ENCODE measurements at places on chromosomes 1 and 21.
A peak's percentile ranks its signal among the peaks of the same experiment; 100 is the strongest.

DNA sequence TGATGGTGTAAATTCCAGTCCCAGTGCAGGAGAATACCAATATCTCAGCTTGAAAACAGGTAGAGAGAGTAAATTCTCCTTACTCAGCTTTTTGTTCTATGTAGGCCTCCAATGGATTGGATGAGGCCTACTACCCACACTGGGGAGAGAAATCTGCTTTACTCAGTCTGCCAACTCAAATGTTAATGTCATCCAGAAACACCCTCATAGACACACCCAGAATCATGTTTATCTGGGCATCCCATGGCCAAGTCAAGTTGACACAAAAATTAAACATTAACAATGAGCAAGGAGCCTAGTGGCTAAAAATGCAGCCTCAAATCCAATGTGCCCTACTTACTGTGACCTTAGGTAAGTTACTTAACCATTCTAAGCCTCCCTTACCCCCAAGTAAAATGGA lies 6.9 kb upstream of the HLX start:
- H3K36me3 ChIP-seq, result no peaks in the 10 kb centered on the region
- H3K4me1 ChIP-seq, result peaks cover 4% of the 10 kb centered on the region
- no peak for DNase-seq

- H3K4me3 ChIP-seq, result no peak overlapping the region
- peaks cover 16% of the 10 kb centered on the region for H3K36me3 ChIP-seq
- peaks cover 12% of the 10 kb centered on the region for H3K4me1 ChIP-seq
These were observed 18.5 kb upstream of the TBX15 start for GRCh38 chr1:119006406-119007279.

- DNase-seq, result peak; percentile 53
- H3K27ac ChIP-seq, result peak overlapping the region; percentile 57
- peaks cover 4% of the 10 kb centered on the region for H3K4me1 ChIP-seq
- H3K36me3 ChIP-seq, result no peaks in the 10 kb centered on the region
- H3K27me3 ChIP-seq, result no peaks in the 10 kb centered on the region
These were observed 225.8 kb upstream of the PROX1 start for GRCh38 chr1:213761845-213762407.

GRCh38 chr21:29104239-29104708 lies 26.2 kb upstream of the MAP3K7CL start:
- H3K4me1 ChIP-seq, result no peaks in the 10 kb centered on the region
- no peaks in the 10 kb centered on the region for H3K27me3 ChIP-seq
- H3K4me3 ChIP-seq, result no peak overlapping the region

- H3K4me1 ChIP-seq, result no peaks in the 10 kb centered on the region
- no peak overlapping the region for H3K4me3 ChIP-seq
- H3K27me3 ChIP-seq, result peaks cover 6% of the 10 kb centered on the region
- DNase-seq, result no peak
These were observed 53.0 kb downstream of the LRRC71 start for GRCh38 chr1:156973417-156973816.

GRCh38 chr21:34077888-34078287 lies 4.5 kb downstream of the MRPS6 start:
- H3K27ac ChIP-seq, result peak overlapping the region; percentile 92
- peaks cover 78% of the 10 kb centered on the region for H3K4me1 ChIP-seq
- no peaks in the 10 kb centered on the region for H3K27me3 ChIP-seq
- no peak for DNase-seq
- H3K4me3 ChIP-seq, result peak overlapping the region; percentile 65

DNA sequence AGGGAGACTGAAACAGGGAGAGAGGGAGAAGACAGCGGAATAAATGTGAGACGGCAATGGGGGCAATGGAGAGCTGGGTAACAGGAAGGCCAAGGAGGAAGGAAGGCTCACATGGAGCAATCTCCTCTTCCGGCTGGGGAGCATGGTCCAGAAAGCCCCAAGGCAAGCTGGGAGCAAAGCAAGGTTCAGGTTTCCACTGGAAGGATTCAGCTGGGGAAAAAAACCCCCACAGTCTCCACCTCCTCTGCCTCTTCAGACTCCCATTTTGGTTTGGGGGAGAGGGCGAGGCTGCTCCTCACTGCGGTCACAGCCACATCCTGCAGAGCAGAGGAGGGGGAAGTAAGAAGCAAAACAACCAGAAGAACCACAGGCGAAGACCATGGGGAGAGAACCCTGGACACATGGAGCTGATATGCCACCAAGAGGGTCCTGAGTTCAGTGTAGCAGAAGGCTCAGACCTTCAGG lies 650 bp downstream of the TNFAIP8L2 start:
- H3K4me1 ChIP-seq, result peaks cover 47% of the 10 kb centered on the region
- peaks cover 51% of the 10 kb centered on the region for H3K36me3 ChIP-seq
- peak overlapping the region; percentile 97 for H3K4me3 ChIP-seq
- peak overlapping the region; percentile 98 for H3K27ac ChIP-seq
- H3K27me3 ChIP-seq, result no peaks in the 10 kb centered on the region

- peaks cover 2% of the 10 kb centered on the region for H3K27me3 ChIP-seq
- H3K4me1 ChIP-seq, result peaks cover 2% of the 10 kb centered on the region
- no peaks in the 10 kb centered on the region for H3K36me3 ChIP-seq
- DNase-seq, result no peak
These were observed 143.2 kb upstream of the CSF3R start for GRCh38 chr1:36625935-36626310.

DNA sequence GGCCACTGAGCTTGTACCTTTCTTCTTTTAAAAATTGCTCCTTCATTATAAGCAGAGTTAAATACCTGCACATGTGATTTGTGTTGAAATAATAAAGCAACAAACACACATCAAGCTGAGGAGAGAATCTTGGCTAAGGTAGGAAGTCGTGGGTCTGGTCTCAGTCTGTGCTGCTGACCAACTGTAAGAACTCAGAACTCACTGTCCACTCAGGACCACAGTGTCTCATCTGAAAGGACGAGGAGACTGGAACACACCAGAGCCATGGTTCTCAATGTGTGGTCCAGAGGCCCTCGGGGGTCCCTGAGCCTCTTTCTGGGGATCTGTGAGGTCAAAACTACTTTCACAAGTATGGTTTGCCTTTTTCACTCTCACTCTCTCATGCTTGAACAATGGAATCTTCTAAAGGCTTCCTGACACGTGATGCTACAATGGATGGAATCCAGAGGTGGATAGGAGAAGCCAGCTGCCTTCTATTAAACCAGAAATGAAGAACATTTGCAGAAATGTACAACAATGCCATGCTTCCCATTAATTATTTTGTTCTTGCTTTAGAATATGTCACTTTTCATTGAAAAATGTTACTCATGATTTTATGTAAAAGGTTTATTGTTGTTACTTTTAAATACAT lies 17.3 kb upstream of the ETS2 start:
- H3K36me3 ChIP-seq, result no peaks in the 10 kb centered on the region
- no peak overlapping the region for H3K27ac ChIP-seq
- no peaks in the 10 kb centered on the region for H3K27me3 ChIP-seq
- DNase-seq, result no peak
- peaks cover 4% of the 10 kb centered on the region for H3K4me1 ChIP-seq
- no peak overlapping the region for H3K4me3 ChIP-seq

- H3K4me3 ChIP-seq, result no peak overlapping the region
- no peak for DNase-seq
- no peak overlapping the region for H3K27ac ChIP-seq
- no peaks in the 10 kb centered on the region for H3K4me1 ChIP-seq
- H3K36me3 ChIP-seq, result no peaks in the 10 kb centered on the region
- H3K27me3 ChIP-seq, result no peaks in the 10 kb centered on the region
These were observed 51.2 kb upstream of the LRP8 start for GRCh38 chr1:53378932-53379661.

GRCh38 chr1:25820247-25821111 lies 725 bp downstream of the MTFR1L start:
- peak overlapping the region; percentile 95 for H3K4me3 ChIP-seq
- DNase-seq, result peak; percentile 88
- peaks cover 7% of the 10 kb centered on the region for H3K36me3 ChIP-seq
- no peaks in the 10 kb centered on the region for H3K27me3 ChIP-seq
- peaks cover 28% of the 10 kb centered on the region for H3K4me1 ChIP-seq

DNA sequence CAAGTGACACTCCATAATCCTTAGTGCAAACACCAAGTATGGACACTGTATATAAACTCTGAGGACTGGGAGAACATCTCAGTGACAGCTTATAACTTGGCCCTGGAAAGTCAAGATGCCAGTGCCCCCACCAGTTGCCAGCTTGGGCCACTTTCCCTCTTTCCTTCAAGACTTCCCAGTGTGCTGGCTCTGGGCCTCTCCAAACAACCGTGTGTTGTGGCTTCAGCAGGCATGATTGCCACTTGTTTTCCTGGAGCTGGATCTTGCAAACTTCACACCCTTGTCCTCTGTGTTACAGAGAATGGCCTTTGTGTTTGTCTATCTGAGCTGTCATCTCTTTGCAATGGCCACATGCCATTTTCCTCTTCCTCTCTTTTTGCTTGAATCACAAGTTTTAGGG lies 37.0 kb downstream of the CCDC185 start:
- no peaks in the 10 kb centered on the region for H3K27me3 ChIP-seq
- no peaks in the 10 kb centered on the region for H3K36me3 ChIP-seq
- H3K4me3 ChIP-seq, result no peak overlapping the region
- no peaks in the 10 kb centered on the region for H3K4me1 ChIP-seq

GRCh38 chr1:172390301-172390682 lies 30.2 kb upstream of the C1orf105 start:
- no peaks in the 10 kb centered on the region for H3K27me3 ChIP-seq
- H3K36me3 ChIP-seq, result no peaks in the 10 kb centered on the region
- H3K27ac ChIP-seq, result no peak overlapping the region
- DNase-seq, result no peak

GRCh38 chr1:14855801-14856200 lies 257.3 kb downstream of the KAZN start:
- no peak for DNase-seq
- no peaks in the 10 kb centered on the region for H3K36me3 ChIP-seq
- H3K4me1 ChIP-seq, result no peaks in the 10 kb centered on the region
- H3K4me3 ChIP-seq, result no peak overlapping the region
- H3K27ac ChIP-seq, result no peak overlapping the region

GRCh38 chr1:100931716-100932115 lies 35.8 kb downstream of the SLC30A7 start:
- no peak for DNase-seq
- no peak overlapping the region for H3K4me3 ChIP-seq
- peak overlapping the region; percentile 22 for H3K27ac ChIP-seq
- peaks cover 54% of the 10 kb centered on the region for H3K4me1 ChIP-seq

- no peak for DNase-seq
- H3K27me3 ChIP-seq, result no peaks in the 10 kb centered on the region
- peak overlapping the region; percentile 71 for H3K27ac ChIP-seq
These were observed 26.2 kb upstream of the LBR start for GRCh38 chr1:225453797-225454648.

- no peak for DNase-seq
- no peaks in the 10 kb centered on the region for H3K4me1 ChIP-seq
- no peak overlapping the region for H3K27ac ChIP-seq
- H3K36me3 ChIP-seq, result no peaks in the 10 kb centered on the region
- H3K27me3 ChIP-seq, result peaks cover 2% of the 10 kb centered on the region
These were observed 31.4 kb downstream of the SLC44A3 start for GRCh38 chr1:94851571-94851970.

DNA sequence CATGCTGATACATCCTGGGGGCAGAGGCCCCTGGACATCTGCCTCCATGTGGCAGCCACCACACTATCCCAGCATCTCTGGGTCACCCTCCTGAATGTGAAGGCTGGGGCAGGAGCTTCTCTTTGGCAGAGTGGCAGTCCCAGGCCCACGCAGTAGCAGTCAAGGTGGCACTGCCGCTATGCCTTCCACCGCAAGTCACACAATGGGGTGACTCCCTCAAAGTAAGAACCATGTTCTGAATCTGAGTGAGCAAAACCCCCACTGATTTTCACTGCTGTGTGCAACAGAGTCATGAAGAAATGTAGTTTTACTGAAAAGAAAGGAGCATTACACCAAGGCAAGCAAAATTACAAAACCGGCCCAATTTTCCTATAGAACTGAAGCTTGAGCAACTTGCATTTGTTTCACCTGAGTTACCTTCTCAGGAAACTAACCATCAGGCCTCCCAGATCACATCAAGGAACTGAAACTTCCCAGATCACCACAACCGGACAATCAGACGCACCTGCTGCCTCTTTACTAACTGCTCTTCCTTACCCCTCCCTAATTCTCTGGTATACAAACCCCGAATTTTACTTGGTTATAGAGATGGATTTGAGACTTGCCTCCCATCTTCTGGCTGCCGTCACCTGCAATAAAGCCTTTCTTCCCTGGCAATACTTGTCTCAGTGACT lies 102.6 kb downstream of the PCP4 start:
- H3K4me3 ChIP-seq, result no peak overlapping the region
- no peak overlapping the region for H3K27ac ChIP-seq
- no peaks in the 10 kb centered on the region for H3K4me1 ChIP-seq
- no peaks in the 10 kb centered on the region for H3K27me3 ChIP-seq
- no peak for DNase-seq

DNA sequence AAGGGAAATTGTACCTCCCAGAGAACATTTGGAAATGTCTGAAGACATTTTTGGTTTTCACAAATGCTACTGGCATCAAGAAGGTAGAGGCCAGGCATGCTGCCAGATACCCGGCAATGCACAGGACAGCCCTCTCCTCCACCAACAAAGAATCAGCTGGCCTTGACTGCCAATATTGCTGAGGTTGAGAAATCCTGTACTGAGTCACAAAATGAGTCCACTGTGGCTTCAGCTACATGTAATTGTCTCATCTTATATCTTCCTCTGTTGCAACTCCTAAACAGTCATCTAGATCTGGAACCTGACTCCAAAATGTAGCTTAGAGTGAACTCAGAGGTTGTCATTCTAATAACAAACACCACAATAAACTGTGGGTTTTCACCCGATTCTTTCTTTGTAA lies 327.5 kb upstream of the POGK start:
- no peak overlapping the region for H3K4me3 ChIP-seq
- DNase-seq, result no peak
- H3K27ac ChIP-seq, result no peak overlapping the region
- H3K27me3 ChIP-seq, result peaks cover 6% of the 10 kb centered on the region
- no peaks in the 10 kb centered on the region for H3K4me1 ChIP-seq

GRCh38 chr21:15095326-15095725 lies 30.5 kb upstream of the NRIP1 start:
- H3K27ac ChIP-seq, result no peak overlapping the region
- H3K4me3 ChIP-seq, result no peak overlapping the region
- H3K36me3 ChIP-seq, result no peaks in the 10 kb centered on the region
- no peak for DNase-seq
- H3K27me3 ChIP-seq, result no peaks in the 10 kb centered on the region

GRCh38 chr1:40978886-40979240 lies 633 bp upstream of the CTPS1 start:
- H3K27me3 ChIP-seq, result no peaks in the 10 kb centered on the region
- peak overlapping the region; percentile 78 for H3K4me3 ChIP-seq
- DNase-seq, result no peak
- peaks cover 46% of the 10 kb centered on the region for H3K4me1 ChIP-seq
- peaks cover 35% of the 10 kb centered on the region for H3K36me3 ChIP-seq

- DNase-seq, result no peak
- no peaks in the 10 kb centered on the region for H3K36me3 ChIP-seq
- H3K4me3 ChIP-seq, result no peak overlapping the region
- H3K27ac ChIP-seq, result no peak overlapping the region
These were observed 49.9 kb downstream of the BACE2 start for GRCh38 chr21:41217671-41218385.
